Effector CD8-positive, alpha-beta T cell (primary cell): ENCODE measurements at places on chromosomes 4 and X.

DNA sequence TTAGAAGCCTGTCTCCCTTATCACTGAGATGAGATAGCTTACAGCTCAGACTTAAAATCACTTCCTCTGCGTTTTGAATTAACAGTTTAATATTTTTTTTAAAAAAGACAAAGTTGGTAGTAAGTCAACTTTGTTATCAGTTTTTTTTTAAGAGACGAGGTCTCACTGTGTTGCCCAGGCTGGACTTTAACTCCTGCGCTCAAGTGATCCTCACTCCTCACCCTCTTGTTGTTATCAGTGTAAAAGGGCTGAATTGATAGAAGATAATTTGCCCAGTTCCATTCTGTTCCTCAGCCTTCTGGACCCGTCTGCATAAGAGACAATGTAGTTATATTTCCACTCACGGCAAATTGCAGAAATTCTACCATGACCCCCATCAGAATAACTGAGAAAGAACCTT lies 245.4 kb downstream of the DCTD start:
- DNase-seq, result no peak

DNA sequence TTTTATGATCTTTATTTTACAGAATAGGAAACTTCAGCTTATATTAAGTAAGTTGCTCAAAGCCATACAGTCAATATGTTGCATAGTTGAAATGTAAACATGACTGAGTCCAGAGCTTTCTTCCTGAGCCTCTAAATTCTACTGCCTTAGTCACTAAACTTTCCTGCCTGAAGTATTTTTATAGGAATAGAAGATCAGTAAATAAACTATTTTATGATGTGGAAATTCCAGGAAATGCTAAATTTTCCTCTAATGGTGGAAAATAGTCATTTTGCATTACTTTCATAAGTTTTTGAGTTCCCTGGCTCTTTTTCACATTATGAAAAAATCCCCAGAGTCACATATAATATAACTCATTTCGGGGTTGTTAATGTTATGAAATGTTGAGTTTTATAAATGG lies 182.8 kb downstream of the BANK1 start:
- no peak for DNase-seq

DNA sequence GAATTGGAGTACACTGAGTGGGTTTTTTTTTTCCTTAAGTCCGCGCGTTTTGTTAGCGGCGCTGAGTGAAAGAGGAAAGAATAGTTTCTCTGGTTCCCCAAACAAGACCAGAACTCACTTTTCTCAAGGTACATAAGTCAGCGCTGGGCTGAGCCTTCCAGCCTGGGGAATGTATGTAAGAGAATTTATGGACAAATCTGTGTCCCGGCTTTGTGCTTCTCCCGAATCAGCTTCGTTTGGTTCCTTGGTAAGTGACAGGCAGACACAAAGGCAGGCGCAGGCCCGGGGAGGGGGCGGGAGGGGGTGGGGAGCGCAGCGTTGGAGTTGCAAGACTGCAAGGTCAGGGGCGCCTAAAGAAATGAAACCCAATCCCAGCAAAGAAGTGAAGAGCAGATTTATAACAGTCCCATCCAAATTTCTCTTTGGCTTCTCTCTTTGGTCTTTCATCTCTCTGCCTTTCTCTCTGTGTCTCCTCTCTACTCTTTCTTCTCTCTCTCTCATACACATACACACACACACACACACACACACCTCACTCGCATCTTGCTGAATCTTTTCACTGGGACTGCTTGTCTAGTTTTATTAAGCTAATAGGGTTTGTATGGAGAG lies 981 bp downstream of the TET2 start:
- DNase-seq, result peak; percentile 1

DNA sequence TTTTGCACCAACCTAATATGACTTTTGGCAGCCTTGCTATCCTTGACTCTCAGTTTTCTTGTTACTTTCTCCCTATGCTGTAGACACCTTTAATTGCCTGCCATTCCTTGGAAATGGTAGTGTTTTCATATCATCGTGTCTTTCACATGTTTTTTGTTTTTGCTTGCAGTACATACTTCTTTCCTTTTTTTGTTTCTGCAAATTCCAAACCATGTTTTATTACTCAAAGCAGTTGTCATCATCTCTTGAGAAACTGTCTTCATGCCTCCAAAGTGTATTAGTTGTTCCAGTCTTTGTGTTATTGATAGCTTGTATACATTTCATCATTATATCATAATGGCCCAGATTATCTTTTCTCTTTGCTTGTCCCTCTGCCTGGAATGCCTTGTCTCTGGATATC lies 57.1 kb downstream of the PDLIM5 start:
- DNase-seq, result no peak

- no peak for DNase-seq
These were observed 55.1 kb downstream of the RS1 start for GRCh38 chrX:18616688-18617406.

- no peak for DNase-seq
These were observed 70.0 kb downstream of the NPNT start for GRCh38 chr4:105965183-105965800.

DNA sequence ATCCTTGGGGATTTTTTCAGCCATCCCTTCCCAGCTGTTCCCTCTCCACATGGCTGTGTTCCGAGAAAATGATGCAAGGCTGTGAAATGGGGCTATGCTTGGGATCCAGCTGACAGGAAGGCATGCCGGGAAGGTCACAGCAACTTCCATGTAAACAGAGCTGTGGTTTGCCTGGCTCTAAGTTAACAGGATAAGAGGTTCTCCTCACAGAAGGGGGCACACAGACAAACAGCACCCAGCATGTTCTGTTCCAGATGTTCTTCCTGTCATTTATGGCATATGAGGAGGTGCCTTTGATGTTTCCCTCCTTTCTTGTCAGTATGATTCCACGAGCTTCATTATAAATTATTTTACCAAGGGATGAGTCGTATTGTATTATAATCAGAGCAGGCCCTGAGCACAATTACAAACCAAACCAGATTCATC lies 220.7 kb downstream of the ANTXR2 start:
- DNase-seq, result no peak

GRCh38 chr4:1754336-1754735 lies 33.0 kb downstream of the TACC3 start:
- DNase-seq, result no peak

- no peak for DNase-seq
These were observed 191.2 kb downstream of the FRMPD4 start for GRCh38 chrX:12329476-12329875.

DNA sequence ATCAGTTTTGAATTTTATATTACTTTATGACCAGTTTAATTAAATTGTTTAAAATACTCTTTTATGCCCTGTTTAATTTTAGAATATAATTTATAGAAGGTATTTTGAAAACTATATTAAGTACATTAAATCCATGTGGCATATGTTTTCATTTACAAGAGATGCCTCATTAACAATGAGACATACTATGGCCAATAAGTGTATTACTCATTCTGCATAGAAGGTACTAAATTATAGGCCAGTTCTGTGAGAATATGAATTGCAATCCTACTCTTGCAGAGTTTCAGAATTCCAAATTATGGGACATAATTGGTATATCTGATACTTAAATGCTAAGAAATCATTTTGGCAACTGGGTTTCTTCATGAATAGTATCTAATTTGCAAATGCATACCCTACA lies 951.1 kb downstream of the FAT4 start:
- no peak for DNase-seq

DNA sequence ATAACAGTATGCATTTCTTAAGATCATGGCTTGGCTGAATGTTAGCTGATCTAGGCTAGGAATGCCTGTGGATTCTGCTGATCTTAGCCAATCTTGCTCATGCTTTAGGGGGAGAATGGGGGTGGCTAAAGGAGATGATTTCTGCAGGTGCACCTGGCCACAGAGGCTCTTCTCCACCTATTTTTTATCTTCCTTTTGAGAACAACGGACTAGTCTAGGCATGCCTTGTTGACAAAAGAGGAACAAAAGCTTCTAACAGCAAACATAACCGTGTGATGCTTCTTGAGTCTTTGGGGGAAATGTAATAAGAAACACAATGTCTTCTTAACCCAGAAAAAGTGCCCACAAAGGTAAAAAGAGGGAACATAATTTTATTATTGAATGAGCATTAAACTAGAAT lies 743.5 kb downstream of the ARAP2 start:
- no peak for DNase-seq

- no peak for DNase-seq
These were observed 929.5 kb downstream of the DMD start for GRCh38 chrX:32281853-32282252.

GRCh38 chr4:53902786-53903185 lies 161.6 kb downstream of the CHIC2 start:
- DNase-seq, result no peak

DNA sequence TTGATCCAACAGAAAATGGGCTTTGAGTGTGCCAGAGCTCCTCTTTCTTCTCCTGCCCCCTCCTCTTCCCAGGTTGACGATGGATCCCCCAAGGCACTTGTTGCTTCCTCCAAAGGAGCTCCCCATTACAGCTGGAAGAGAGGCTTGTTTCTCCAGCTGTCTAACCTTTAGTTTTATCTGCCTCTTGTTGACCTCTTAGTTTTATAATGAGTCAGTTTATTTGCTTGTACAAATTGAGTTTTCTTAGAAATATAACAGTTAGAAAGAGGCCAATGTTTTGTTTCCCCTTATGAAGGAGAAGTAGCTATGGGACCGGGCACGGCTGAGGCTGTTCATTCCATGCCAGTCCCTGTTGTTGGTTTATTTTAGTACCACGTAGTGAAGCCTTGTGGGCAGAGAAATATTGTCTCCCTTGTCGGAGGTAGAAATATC lies 158.2 kb downstream of the SPRY1 start:
- DNase-seq, result no peak

DNA sequence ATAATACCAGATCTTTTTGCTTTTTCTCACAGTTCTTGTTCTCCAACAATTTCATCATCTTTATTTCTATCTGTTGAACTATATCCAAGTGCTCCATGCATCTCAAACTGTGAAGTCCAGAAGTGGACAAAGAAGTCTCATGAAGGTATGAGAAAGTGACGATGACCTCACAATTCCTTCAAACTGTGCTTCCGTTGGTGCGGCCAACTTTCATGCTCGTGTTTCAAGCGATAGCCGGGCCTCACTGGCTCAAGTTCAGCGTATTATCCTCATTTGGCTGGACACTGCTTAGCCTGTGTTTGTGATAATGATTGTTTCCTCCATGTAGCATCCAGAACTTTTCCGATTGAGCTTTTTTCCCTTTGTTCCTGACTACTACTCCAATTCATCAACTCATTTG lies 143.1 kb downstream of the PALLD start:
- DNase-seq, result no peak

- DNase-seq, result no peak
These were observed 13.4 kb upstream of the SNX12 start for GRCh38 chrX:71081330-71082123.

DNA sequence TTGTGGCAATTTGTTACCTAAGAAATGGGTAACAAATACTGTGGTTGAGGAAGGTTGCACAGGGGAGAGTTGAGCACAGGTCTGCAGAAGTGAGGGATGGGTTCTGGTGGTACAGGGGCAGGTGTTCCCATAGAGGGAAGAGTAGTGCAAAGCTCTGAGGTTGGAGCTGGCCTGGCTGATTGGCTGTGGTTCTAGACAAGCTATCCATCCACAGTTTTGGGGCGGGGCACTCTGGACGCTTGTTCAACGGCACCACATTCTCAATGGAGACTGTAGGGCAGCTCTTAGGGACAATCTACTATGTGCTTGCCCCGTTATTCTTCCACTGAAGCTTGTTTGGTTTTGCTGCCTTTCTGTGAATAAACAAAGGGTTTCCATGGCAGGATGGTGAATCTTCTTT lies 35.4 kb downstream of the NAT8L start:
- DNase-seq, result no peak

DNA sequence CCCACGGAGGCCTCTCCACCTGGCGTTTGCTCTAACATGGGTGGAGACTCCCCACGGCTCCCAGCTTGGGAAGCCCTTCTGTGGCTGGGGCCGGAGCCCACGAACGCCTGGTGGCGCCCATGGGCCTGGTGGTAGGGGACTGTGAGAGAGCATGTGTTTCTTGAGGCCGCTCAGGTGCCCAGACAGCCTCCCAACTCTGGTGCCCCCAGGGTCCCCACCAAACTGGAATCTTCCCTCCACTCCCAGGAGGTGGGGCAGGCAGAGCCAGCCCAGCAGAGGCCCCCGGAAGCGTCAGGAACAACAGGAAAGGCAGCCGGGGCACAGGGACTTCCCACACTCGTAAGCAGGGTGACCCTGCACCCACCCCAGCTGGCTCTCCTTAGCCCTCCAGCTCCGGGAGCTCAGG lies 33.3 kb upstream of the FGFR3 start:
- DNase-seq, result no peak

- DNase-seq, result no peak
These were observed 67.6 kb downstream of the PJA1 start for GRCh38 chrX:69097451-69098236.

DNA sequence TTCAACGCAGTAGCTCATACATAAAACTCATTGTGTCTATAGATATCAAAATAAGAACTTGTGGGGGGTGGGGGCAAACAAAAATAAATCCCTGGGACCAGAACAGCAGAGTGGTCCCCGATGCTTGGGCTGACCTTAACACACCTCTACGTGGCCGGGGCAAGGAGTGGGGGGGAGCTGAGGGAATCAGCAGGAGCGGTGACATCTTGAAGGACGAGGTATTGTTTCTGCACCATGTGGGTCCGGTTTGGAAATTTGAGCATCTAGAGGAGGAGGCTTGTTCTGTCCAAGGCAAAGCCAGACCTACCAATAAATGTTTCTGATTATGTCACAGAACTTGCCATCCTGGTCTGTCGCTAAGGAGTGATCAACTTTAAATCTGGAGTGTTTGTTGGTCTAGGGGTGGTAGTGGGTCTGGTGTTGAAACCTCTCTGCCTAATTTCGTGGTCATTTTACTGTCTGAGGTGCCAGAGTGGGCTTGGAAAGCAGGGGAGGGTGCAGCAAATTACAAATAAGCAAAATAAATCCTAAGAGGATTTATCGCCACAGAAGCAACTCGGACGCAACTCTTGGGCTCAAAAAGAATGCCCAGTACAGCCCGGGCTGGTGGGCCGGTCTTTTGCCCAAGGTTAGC lies 774 bp upstream of the RAPGEF2 start:
- DNase-seq, result no peak

- peak; percentile 22 for DNase-seq
These were observed 1578.3 kb upstream of the TENM3 start for GRCh38 chr4:180664766-180665368.

GRCh38 chr4:156959298-156959702 lies 12.3 kb downstream of the PDGFC start:
- no peak for DNase-seq

GRCh38 chr4:35993606-35994005 lies 250.7 kb downstream of the ARAP2 start:
- no peak for DNase-seq
